Tongue (tissue), 3 donors: ENCODE measurements at places on chromosomes 3 and 15.

- DNase-seq: no peak
Observed at GRCh38 chr3:183279371-183279770, 26.3 kb downstream of the B3GNT5 start.

DNA sequence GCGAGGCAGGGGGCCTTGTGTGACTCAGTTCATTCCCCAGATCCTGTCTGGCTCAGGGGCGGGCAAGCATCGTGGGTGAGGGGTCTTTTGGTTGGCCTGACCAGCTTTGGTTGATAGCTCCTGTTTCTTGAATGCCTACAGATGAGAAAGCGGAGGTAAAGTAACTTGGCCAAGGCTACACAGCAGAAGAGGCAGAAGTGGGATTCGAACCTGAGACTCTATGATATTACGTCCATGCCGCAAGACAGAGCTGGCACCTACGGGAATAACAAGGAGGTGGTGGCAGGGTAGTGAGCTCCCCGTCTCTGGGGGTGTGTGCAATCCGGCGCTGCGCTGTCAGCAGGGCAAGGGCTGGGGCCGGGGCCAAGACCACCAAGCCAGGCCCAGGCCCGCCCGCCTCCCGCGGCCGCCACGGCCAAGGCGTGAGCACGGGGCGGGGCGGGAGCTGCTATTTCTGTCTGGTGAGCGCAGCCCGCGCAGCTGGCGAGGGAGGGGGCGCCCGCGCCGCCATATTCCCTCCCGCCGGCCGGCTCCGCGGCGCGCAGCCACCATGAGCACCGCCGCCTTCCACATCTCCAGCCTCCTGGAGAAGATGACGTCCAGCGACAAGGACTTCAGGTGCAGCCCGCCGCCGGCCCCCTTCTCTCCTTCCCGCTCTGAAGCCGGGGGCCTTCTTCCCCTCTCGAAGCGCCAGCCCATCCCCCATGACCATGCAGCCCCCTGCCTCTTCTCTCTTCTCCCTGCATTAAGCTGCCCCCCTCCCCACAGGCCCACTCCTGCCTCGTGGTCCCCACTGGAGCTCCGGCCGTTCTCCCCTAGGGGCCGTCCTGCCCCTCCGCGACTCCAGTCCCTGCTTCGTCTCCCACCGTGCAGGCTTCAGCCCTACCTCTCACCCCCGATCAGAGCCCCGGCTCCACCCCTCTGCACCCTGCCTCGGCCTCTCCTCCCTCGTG lies at the start of gene CAND2:
Gene CAND2, plus strand, starts transcription at position 510 of the 953 bp plus-strand sequence. Its CDS starts 41 bp downstream, at position 551.
- peak; percentile 91 for DNase-seq

GRCh38 chr15:40549894-40550293 lies 14.9 kb downstream of the CCDC32 start:
- peak; percentile 29 for DNase-seq

DNA sequence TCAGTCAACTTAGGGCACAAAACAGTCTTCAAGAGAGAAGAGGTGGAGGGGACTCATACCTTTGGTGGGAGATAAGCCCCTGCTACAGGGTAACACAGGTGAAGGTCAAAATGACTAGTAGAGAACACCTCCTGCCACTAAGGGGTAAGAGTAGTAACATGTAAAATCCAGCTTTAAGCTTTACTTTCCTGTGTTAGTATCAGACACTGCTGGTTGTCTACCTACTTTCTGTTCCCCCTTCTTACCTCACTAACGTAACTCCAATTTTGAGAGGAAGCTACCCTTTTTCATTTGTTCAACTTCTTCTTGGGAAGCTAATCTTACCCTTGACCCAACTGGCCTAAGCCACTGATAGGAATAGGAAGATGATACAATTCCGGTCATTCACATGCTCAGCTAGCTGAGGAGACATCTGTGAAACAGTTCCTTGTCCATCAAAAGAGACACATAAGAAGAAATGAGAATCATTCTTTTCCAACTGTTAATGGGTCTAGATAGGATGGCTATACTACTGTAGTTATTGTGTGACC lies 826.8 kb upstream of the CFAP20DC start:
- no peak for DNase-seq

GRCh38 chr3:44160818-44161217 lies 80.9 kb upstream of the TOPAZ1 start:
- no peak for DNase-seq

DNA sequence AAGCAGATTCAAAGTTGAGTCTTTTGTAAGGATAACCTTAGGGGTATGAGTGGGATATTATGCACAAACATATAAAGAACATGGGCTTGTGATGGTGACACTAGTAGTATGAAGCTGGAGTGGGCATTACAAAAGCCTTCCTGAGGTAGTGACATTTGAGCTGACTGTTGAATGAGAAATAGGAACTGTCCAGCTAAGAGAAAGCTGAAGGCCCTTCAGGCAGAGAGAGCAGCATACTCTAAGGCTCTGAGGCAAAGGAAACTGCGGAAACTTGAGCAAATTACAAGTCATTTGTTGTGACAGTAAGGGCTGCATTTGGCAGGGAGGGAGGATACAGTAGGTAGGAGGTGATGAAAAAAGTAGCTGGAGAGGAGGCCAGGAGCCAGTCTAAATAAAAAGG lies 190.7 kb upstream of the CD96 start:
- DNase-seq: peak; percentile 29

DNA sequence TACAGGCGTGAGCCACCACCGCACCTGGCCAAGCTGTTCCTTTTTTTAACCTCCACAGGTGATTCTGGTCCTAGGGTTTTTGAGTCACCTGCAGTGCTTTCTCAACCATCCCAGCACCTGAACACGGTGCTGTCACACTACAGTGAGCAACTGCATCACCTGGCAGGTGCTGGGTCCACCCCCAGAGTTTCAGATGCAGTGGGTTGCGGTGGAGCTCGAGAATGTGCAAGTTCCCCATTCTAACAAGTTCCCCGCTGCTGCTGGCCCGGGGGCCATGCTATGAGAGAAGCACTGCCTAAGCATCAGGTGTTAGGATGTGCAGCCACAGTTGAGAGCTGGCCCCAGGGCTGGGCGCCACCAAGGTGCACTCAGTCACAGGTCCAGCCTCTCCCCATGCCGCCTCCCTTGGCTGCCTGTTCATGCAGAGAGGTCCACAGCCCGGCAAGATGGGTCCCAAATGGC lies 18.0 kb downstream of the ISG20 start:
- no peak for DNase-seq

DNA sequence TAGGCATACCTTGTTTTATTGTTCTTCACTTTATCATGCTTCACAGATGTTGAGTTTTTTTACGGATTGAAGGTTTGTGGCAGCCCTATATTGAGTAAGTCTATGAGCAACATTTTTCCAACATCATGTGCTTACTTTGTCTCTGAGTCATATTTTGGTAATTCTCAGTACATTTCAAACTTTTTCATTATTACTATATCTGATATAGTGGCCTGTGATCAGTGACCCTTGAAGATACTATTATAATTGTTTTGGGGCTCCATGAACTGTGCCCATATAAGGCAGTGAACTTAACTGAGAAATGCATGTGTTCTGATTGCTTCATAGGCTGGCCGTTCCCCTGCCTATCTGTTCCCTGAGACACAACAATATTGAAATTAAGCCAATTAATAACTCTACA lies 42.8 kb upstream of the NSMCE3 start:
- no peak for DNase-seq

- DNase-seq: peak; percentile 42
Observed at GRCh38 chr3:141231952-141232823, 563 bp downstream of the PXYLP1 start.

GRCh38 chr3:56836276-56837163 lies 34.8 kb upstream of the ARHGEF3 start:
- no peak for DNase-seq

DNA sequence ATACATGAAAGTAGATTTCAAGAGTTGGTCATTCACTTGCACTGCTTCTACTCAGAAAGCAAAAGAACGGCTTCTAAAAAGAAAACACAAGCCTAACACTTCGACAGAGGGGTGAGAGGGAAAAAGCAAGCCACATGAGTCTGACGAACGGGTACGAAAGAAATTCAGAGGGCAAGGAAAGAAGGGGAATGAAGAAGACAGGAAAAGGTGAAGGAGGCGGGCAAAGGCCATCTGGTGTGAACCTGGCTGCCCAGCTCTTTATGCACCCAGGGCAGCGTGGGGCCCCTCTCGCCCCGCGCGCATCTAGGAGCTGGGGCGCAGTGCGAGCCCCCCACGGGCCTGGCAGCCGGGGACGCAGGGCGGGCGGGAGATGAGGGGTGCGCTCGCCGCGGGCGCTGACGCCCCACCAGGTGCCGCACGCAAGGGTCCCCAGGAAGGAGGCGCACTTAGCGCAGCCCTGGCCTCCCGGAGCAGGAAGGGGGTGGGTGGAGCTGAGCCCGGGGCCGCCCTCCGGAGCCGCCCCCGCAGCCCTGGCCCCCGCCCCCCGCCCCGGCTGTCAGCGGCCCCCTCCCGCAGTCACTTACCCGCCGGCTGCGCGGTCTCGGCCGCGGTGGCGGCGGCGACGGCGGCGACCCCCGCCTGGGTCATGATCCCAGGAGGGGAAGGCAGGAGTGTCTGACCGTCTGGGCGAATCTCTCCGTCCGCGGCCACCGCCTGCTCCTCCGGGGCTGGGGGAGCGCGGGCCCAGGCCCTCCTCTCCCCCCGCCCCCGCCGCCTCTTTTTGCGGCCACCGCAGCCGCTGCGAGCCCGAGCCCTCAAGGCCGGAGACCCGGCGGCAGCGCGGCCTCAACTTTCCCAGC lies at the start of gene USF3:
Gene USF3, minus strand, starts transcription at position 857 of the 860 bp plus-strand sequence. CDS start 21,764 bp downstream, outside the sequence.
- peak; percentile 89 for DNase-seq

- no peak for DNase-seq
Observed at GRCh38 chr3:164737174-164737573, 341.1 kb downstream of the SI start.

GRCh38 chr3:160607826-160608225 lies 42.5 kb upstream of the KPNA4 start:
- DNase-seq: no peak

DNA sequence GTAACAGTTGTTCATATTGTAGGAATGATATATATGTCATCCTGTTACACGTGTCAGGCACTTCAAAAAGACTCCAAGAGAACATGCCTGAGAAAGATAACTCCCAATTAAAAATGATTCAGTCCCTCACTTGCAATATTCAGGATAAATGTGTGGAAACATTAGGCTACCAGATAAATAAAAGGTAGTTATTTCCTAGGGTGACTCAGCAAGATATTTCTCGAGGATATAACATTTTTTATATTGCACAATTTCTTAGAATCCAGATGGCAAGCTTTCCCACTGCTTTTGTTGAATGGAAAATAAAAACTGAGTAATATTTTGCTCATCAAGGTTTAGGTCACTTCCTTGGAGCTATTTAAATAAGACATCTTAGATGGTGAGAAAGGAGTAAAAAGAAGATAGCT lies 181.4 kb downstream of the GAP43 start:
- no peak for DNase-seq

GRCh38 chr3:46085421-46086082 lies 58.3 kb upstream of the XCR1 start:
- no peak for DNase-seq
